ENCODE measurements at places on chromosomes 4 and X.

DNA sequence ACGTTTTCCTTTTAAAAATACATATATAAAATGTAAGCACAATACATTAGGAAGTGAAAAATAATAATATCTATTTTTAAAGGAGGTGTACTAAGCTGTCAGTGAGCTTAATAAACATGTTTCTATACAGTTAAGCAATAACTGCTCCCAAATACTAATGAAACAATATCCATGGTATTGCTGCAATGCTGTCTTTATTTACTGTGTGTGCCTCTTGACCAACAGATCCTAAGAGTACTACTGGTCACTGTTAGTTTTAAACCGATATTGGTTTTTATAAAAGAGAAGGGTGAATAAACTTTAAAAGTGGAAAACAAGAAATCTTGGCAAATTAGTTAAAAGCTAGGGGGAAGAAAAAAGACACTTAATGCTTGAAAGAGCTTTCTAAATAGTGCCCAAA is 1029.0 kb downstream of the FSTL5 start:
- no peak for DNase-seq

GRCh38 chrX:3651277-3651676 is 62.2 kb downstream of the PRKX start:
- DNase-seq, result peak; percentile 45

GRCh38 chrX:33188286-33188685 is 23.1 kb downstream of the DMD start:
- DNase-seq, result no peak

DNA sequence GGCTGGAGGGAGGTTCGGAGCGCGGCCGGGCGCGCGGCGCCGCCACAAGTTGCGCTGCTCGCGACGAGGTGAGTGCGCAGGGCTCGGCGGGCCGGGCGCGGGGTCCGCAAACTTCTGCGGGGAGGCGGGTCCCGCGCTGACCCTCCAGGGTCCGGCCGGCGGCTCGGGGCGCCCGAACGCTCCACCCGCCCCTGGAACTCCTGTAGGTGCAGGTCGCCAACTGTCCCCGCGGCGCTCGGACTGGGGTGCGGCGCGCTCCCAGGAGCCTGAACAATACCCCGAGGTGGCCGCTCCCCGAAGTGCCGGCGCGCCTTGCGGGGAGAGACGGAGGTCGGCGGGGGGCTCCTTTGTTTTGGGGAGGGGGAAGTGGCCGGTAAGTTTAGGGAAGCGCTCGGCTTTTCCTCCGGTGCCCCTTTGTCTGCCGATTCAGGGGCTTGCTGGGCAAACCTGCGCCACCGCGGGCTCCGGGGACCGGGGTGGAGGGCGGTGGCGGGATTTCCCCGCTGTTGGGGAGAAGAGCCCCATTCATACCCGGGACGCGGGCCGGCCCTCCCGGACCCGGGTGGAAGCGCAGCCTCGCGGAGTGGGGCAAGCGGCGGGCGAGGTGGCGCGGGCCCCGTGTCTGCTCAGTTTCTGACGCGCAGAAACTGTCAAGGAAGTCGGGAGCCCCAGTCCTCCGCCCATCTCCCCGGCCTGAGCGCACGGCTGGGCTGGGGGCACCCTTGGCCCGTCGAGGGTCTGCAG is 694 bp downstream of the TBL1X start:
- no peak for DNase-seq

DNA sequence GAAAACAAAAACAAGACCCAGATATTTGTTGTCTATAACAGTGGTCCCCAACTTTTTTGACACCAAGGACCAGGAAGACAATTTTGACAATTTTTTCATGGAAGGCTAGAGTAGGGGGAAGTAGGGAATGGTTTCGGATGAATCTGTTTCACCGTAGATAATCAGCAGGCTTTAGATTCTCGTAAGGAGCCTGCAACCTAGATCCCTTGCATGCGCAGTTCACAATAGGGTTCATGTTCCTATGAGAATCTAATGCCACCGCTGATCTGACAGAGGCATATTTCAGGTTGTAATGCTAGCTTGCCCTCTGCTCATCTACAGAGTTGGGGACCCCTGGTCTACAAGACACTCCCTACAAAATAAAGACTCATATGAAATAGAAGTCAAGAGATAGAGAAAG is 229.8 kb downstream of the NDST4 start:
- DNase-seq, result no peak

DNA sequence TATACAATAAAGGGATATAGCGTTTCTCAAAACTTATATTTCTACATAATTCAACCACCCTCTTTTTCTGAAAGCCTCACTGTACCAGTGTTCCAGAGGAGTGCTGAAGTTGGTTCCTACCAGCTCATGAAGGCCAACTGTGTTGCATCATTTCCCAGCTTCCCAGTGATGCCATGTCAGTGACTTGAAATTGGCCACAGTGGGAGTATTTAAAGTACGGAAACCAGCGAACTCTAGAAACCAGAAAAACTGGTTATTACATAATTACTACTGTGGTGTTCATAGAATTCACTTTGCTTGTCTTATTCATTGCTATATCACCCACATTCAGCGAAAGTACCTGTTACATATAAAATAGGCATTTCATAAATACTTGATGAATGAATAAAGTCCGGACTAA is 135.4 kb downstream of the GC start:
- DNase-seq, result no peak

DNA sequence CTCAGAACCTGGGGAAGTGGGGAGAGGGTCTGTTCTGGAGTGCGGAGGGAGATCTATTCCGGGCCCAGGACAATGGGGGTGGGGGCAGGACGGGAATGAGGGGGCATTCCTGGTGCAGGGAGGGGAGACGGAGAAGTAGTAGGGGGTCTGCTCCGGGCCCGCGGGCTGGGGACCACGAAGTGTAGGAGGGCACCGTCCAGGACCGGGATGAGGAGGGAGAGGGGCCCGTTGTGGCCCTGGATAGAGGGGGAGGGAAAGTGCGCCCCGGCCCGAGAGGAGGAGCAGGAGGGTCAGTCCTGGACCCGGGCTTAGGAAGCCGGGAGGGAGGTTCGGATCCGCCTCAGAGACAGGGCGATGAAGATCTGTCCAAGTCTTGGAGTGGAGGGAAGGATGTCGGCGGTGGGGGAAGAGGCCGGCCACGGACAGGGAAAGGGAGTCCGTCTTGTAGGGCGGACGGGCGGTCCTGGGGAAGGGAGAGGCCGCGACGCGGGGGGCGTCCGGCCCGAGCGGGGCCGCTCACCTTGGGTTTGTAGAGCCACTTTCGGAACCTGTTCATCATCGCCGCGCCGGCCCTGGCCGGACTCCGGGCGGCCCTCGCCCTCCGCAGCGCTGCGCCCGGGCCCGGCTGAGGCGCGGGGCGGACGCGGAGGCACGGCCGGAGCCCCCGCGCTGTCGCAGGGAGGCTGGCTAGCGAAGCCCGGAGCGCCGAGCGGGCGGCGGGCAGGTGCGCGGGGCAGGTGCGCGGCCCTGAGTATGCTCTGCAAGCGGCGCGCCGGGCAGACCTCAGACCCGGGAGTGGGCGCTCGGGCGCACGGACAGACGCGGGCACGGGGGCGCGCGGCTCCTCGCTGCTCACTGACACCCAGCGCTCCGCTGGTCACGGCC is at the start of gene ZFYVE28:
TSS of gene ZFYVE28 (minus strand) at position 881 of the 885 bp plus-strand sequence. CDS start at position 559, 322 bp downstream.
- no peak for DNase-seq

- DNase-seq, result no peak
These were observed 19.6 kb downstream of the SCD5 start for GRCh38 chr4:82779032-82779431.

GRCh38 chr4:1023075-1023640 is 11.7 kb downstream of the FGFRL1 start:
- DNase-seq, result peak; percentile 71

DNA sequence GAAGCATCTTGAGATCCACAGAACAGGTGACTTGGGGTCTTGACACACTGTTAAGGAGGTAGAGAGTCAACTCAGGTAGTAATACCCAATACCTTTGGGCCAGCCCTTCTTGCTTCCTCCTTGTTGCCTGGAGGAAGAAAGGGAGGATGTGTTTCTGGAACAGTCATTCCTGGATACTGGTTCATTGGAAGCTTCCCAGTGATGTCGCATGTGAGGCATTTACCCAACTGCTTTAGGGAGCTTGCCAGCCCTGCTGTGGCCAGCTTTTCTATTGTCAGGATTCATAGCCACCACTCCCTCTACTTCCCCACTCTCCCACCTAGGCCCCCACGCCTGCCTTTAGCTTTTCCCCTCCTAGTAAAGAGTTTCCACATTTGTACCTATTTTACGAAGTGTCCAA is 310.3 kb upstream of the PRPS2 start:
- no peak for DNase-seq

DNA sequence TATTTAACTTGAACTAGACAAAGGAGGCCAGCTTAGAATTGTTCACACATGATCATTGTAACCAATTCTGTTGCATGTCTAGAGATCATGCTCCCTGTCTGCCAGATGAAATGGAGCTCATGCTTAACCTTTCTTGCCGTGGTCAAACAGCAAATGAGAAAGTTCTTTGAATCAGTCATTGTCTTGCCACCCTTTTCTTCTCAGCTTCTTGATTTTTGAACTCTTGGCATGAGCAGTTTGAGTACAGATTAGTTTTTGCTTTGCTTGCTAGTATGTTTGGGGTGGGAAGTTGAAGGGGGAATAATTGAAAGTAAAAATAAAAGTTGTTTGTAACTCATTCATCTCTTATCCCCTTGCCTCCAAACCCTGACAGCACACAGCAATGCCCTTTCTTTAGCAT is 4.7 kb downstream of the MTM1 start:
- DNase-seq, result no peak
